ENCODE measurements at places on chromosomes 3 and 15.

- no peak for DNase-seq
Observed at GRCh38 chr3:24145981-24146822, 201.1 kb downstream of the NR1D2 start.

- DNase-seq: no peak
Observed at GRCh38 chr15:37098468-37099318, 1.7 kb downstream of the MEIS2 start.

DNA sequence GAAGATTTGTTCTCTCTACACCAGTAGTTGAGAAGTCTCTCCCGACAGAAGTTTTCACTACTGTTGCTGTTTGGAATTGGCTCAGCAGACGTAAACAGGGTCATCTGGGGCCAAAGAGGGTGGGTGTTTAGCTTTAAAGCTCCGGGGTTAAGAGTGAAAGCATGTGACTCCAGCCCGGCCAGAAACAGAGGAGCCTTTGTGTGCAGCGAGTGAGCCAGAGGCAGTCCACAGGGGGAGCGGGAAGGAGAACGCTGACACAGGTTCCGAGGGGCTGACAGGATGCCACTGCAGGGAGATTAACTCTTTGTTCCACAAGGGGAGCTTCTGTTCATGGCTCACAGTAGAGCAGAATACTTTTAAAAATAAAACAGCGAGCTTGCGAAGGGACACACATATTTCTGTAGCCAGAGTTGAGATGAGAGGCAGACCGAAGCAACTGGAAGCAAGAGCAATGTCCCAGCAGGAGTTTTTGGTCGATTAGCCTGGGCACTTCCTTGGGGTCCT, 26.9 kb downstream of the BMF start:
- no peak for DNase-seq

- DNase-seq: no peak
Observed at GRCh38 chr3:34876997-34877396, 762.3 kb upstream of the ARPP21 start.

- no peak for DNase-seq
Observed at GRCh38 chr3:192207651-192208050, 519.7 kb downstream of the FGF12 start.

- DNase-seq: no peak
Observed at GRCh38 chr15:82963471-82964341, 11.2 kb upstream of the HOMER2 start.

GRCh38 chr3:77380136-77380535, 340.2 kb downstream of the ROBO2 start:
- DNase-seq: no peak

- no peak for DNase-seq
Observed at GRCh38 chr3:112504123-112504522, 4.9 kb upstream of the BTLA start.

GRCh38 chr3:157091083-157091833, 68.7 kb downstream of the CCNL1 start:
- DNase-seq: no peak

- no peak for DNase-seq
Observed at GRCh38 chr3:179853176-179853575, 183.6 kb downstream of the PEX5L start.

DNA sequence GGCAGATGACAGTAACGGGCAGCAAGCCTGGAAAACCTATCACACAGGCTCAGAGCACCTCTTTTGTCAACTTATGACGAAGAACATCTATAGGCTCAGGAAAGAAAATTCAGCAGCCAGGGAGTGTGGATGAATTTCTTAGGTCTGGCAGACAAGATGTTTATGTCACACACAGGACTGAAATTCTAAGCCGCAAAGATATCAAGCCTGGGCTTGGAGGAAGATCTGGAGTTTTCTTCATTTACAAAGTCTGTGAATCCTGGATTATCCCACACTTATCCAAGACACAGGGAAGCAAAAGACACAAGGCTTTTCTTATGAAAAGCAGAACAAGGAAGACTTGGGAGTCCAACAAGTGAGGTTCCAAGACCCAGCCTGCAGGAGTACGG, 23.4 kb upstream of the CHCHD6 start:
- DNase-seq: no peak

DNA sequence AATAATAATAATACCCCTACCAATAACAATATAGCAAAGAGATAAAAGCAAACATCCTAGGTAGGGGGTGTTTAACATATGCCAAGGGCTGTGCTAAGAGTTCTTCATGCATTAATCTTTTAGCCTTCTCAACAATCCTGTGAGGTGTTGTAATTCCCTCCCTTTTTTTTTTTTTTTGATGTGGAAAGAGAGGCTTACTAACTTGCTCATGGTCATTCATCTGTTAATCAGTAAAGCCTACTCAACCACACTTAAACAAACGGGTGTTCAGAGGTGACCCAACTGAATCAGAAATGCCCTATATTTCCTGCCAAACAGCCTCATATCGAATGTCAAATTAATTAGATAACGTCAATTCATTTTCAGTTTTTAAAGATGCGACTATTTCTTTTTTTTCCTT, 232.1 kb downstream of the CTNNB1 start:
- DNase-seq: no peak

DNA sequence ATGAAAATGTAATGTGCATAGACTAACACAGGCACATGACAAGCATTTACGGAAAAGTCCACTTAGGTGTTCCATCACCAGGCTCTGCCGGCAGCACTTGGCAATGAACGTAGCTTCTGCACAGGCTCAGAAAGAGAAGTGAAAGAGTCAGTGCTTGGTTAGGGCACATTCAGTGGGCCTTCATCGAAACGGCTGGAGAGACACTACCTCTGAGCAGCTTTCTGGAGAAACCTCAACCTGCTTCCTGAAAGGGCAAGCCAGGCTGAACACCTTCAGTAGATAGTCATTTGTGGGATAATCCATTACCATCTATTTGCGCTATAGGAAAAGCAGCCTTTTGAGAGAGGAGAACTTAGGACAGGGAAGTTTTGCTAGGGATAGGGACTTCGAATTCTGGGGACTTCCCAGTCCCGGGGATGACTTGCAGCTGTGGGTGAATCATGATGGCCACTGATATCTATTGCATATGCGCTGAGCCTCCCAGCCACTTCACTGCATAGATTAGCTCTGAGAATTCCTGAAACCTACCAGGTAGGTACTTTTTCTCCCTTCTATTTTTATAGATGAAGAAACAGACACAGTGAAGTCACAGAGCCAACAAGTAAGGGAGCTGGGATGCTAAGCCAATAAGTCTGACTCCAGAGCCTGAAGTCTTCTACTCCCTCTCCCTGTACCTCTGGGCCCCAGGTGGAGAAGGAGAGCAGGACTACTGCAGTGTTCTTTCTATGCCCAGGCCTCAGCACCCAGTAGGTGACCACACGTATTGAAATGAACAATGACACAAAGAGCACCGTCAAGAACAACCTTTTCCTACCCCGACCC, 4.2 kb upstream of the SH2D7 start:
- DNase-seq: no peak

DNA sequence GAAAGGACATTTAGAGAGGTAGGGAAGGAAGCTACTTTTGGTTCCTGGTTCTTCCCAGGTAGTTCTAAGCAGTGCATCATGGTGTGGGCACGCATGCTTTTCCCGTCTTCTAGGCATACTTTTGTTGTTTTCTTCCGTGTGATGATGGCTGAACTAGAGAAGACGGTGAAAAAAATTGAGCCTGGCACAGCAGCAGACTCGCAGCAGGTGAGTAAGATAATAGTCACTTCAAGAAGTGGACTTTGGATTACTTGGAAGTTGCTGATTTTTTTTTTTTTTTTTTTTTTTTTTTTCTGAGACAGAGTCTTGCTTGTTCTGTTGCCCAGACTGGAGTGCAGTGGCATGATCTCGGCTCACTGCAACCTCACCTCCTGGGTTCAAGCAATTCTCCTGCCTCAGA, 17.9 kb downstream of the FANCD2OS start:
- DNase-seq: no peak

DNA sequence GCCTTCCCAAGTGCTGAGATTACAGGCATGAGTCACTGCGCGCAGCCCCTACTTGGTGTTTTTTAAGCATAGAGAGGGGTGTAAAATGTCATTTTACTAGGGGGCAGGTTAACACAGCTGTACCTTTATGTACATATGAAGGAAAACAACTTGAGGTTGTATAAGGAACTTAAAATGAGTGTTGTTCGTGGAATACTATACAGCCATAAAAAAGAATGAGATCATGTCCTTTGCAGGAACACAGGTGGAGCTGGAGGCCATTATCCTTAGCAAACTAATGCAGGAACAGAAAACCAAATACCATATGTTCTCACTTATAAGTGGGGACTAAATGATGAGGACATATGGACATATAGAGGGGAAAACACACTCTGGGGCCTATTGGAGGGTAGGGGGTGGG, 256.2 kb upstream of the C2CD4B start:
- DNase-seq: no peak

DNA sequence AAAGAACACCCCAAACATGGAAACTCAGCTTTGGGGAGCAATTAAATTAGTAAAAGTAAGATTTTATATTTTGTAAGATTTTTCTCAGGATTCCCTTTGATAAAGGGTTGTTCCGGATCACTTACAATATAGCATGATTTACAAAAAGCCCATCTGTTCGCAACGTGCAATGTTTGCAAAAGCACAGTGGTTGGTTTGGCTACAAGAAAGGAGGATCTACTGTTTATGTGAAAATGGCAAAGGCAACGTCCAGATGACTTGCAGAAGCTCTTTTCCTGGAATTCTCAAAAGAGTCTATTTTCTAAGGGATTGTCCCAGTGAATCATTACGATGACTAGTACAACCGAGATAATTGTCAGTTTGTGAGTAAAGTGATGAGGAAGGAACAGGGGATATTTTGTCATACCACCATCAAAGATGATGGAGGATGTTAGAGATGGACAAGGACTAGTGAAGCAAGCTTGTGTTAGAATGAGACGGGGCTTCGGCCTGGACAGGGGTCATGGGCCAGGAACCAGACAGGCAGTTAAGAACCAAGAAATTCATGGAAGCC, 71.6 kb downstream of the CRYGS start:
- DNase-seq: no peak

GRCh38 chr15:36904715-36905114, 195.6 kb downstream of the MEIS2 start:
- DNase-seq: no peak

DNA sequence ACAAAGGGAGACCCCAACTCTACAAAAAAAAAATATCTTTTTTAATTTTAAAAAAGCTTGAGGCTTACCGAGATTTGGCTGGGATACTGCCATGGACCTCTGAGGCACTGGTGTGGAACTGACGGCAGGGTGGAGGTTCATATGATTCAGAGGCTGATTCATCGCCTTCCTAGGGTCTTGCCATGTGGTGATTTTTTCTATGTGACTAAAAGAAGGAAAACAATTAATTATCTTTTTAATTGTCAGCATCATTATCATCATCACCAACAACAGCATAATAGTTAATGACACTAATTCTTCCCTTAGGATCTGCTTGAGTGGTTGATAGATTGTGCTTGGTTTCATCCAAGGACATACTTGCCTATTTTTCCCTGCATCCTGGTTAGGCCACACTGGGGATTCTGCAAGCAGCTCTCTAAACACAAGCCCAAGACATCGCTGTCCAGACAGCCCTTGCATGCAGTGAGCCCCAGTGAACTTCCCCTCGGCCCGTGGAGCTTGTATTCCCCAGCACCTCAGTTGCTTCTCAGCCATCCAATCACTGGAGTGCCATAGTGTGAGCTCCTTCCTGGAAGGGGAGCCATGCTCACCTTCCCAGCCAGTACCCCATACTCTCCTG, 84.9 kb downstream of the WWTR1 start:
- no peak for DNase-seq

GRCh38 chr3:36843065-36844051, 79.0 kb upstream of the DCLK3 start:
- no peak for DNase-seq

- no peak for DNase-seq
Observed at GRCh38 chr3:82641701-82642100, 880.3 kb upstream of the GBE1 start.

DNA sequence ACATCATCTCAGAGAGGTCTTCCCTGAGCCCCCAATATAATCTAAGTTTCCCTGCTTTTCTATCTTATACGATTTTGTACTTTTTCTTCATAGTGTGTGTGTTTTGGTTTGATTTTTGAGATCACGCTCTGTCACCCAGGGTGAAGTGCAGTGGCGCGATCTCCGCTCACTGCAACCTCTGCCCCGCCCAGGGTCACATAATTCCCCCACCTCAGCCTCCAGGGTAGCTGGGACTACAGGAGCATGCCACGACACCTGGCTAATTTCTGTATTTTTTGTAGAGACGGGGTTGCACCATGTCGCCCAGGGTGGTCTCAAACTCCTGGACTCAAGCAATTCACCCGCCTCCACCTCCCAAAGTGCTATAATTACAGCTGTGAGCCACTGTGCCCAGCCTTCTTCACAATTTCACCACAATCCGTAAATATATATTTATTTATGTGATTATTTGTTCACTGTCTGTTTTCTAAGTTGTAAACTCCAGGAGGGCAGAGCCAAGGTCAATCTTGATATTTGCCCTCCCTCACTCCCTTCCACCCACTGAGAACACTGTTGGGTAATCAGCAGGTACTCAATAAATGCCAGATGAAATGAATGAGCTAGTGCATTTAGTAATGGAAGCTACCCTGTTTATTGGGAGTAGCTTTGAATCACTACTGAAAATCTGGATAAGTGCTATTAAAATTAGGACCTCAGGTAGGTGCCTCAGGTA, 547 bp upstream of the KNSTRN start:
- DNase-seq: no peak
